Osteocyte (in vitro differentiated cells): ENCODE measurements at places on chromosomes 2 and 18.

DNA sequence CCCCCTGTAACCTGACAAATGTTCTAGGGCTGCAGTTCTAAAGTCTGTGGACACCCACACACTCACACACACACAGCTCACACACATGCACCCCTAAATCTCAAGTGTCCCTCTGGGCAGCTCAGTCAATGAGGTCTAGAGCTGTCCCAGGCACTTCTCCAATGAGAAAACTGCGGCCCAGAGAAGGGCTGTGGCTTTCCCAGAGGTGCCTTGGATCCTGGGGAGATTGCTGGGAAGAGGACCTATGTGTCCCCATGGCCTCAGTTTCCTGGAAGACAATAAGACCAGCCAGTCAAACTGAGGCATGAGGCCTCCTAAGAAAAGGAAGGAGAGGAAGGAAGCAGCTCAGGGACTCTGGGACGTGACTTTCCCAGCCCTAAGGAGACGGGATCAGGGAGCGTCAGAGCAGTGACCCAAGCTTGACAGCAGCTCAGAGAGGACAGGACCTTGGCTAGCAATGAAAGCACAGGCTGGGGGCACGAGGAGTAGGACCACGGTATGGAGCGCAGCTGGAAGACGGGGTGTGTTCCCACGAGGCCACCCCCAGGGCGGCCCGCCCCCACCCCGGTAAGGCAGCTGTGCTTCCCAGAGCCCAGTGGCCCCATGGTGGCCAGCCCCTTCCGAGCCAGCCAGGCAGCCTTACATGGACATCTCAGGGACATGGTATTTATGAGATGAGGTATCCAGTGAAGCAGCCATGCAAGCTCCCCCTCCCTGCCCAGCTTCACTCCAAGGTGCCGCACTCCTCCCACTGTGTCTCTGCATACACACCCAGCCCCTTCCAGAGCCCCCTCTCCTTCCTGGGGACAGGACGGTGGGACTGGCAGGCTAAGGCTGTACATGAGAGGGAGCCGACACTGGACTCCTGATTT, 46.0 kb downstream of the TNS1 start:
- H3K4me3 ChIP-seq = no peak overlapping the region
- no peak for DNase-seq

GRCh38 chr2:168119515-168120141, 127.8 kb downstream of the STK39 start:
- no peak overlapping the region for H3K4me3 ChIP-seq
- H3K36me3 ChIP-seq = peaks cover 6% of the 10 kb centered on the region
- H3K4me1 ChIP-seq = peaks cover 12% of the 10 kb centered on the region
- no peak overlapping the region for H3K27ac ChIP-seq
- no peaks in the 10 kb centered on the region for H3K27me3 ChIP-seq
- DNase-seq = no peak

- DNase-seq = no peak
- H3K36me3 ChIP-seq = peaks cover 4% of the 10 kb centered on the region
- no peak overlapping the region for H3K27ac ChIP-seq
- no peaks in the 10 kb centered on the region for H3K27me3 ChIP-seq
These were observed 457.1 kb downstream of the PARD3B start for GRCh38 chr2:205002390-205002789.

- peaks cover 2% of the 10 kb centered on the region for H3K36me3 ChIP-seq
- no peak overlapping the region for H3K4me3 ChIP-seq
- peak; percentile 25 for DNase-seq
- H3K27me3 ChIP-seq = peaks cover 55% of the 10 kb centered on the region
- no peak overlapping the region for H3K27ac ChIP-seq
These were observed 12.3 kb downstream of the AQP12B start for GRCh38 chr2:240670402-240670801.

GRCh38 chr18:54926593-54927325, 32.5 kb downstream of the CCDC68 start:
- H3K27me3 ChIP-seq = peaks cover 3% of the 10 kb centered on the region
- H3K27ac ChIP-seq = no peak overlapping the region
- H3K36me3 ChIP-seq = no peaks in the 10 kb centered on the region
- DNase-seq = no peak
- H3K4me1 ChIP-seq = no peaks in the 10 kb centered on the region

DNA sequence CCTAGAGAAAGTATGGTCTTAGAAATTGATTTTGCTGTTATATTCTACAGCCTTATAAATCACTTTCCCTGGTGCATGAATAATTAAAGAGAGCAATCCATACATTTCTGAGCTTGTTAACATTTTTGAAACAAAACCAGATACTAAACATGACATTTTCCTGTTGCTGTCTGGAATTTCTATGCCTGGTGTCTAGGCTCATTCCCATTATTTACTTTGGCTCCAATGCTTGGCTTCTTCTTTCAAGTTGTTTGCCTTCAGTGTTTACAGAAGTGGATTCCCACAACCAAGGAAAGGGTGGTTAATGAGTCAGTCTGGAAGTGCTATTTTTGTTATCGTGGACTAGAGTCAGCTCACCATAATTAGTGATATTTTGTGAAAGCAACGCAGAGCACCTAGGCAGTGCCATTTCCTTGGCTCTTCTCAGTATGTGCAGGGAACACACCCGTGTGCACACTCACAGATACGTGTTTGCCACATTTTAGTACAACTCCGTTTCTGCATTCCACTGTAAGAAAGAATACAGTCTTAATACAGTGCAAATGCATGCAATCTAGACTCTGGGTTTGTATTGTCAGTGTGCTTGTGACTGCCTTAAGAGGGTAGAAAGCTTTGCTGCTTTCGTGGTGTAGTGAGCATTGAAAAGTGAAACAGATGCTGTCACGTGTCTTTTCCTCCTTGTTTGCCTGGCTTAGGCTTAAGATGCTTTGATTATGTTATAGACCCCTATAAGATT, 185.0 kb upstream of the RASGRP3 start:
- H3K36me3 ChIP-seq = peaks cover 24% of the 10 kb centered on the region
- peak overlapping the region; percentile 66 for H3K4me3 ChIP-seq
- H3K27me3 ChIP-seq = no peaks in the 10 kb centered on the region

DNA sequence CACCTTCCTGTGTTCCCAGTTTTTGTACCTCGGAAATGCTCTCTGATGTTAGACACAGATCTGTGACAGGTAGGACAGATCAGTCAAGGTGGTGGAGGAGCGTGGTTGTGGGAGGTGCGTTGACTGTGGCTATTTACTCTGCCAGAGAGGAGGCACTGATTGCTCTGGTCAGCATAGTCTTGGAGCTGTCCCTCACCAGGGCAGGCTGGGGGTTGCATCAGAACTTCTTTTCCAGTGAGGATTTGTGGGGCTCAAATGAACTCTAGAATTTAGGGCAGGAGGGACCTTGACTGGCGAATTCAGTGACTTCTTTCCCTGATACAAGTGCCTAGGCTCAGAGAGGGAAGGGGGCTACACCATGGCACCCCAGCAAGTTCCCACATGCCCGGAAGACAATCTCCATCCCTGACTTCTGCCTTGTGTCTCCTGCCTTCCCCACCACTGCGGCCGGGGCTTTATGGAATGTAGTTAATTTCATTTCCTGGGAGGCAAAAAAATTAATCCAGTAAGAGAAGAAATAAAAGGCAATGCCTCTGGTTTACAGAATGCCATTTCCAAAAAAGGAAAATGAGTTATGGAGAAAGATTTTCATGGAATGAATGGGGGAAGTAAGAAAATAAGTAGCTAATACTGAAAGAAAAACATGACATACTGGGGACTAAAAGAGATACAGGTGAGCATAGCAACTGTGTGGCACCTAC, 26.1 kb downstream of the NIFK start:
- H3K4me1 ChIP-seq = peaks cover 9% of the 10 kb centered on the region
- DNase-seq = no peak
- H3K27ac ChIP-seq = peak overlapping the region; percentile 25
- no peaks in the 10 kb centered on the region for H3K36me3 ChIP-seq

DNA sequence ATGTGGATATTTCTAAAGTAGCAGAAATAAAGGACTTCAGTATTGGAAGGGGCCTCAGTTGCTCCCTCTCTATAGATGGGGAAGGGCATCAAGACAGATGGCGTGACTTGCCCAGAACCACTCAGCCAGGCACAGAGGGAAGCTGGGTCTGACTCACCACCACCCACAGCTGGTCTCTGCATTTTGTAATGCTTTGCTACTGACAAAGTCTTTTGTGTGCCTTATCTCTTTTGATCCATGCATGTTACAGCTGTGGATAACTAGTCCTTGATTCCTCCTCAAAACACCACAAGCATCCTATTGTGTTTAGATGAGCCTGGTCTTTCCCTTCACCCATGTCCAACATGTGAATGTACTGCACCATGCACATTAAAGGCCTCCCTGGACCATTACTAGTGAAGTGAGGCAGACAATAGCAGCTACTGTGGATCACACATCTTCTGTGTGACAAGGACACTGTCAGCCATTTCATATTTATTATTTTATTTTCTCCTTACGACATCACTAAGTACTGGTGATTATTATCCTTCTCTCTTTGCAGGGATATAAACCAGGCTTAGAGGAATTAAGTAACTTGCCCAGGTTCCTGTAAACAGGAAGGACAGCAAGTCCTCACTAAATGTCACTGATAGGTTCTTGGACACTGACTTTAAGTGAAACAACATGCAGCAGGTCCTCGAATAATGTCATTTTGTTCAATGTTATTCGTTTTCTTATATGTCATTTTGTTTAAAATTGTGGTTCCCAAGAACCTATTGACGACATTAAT, 29.6 kb upstream of the IL37 start:
- H3K27me3 ChIP-seq = no peaks in the 10 kb centered on the region
- no peak overlapping the region for H3K4me3 ChIP-seq
- H3K36me3 ChIP-seq = no peaks in the 10 kb centered on the region
- H3K4me1 ChIP-seq = peaks cover 18% of the 10 kb centered on the region

GRCh38 chr2:122660786-122661634, 905.6 kb downstream of the TSN start:
- no peak overlapping the region for H3K4me3 ChIP-seq
- H3K27me3 ChIP-seq = peaks cover 66% of the 10 kb centered on the region
- DNase-seq = no peak
- H3K36me3 ChIP-seq = no peaks in the 10 kb centered on the region
- H3K27ac ChIP-seq = no peak overlapping the region

- no peaks in the 10 kb centered on the region for H3K27me3 ChIP-seq
- DNase-seq = no peak
- H3K36me3 ChIP-seq = peaks cover 25% of the 10 kb centered on the region
- no peak overlapping the region for H3K4me3 ChIP-seq
- H3K4me1 ChIP-seq = peaks cover 10% of the 10 kb centered on the region
These were observed 26.5 kb downstream of the SLC16A14 start for GRCh38 chr2:230042195-230042594.

GRCh38 chr18:10410472-10411308, 43.7 kb upstream of the APCDD1 start:
- peaks cover 3% of the 10 kb centered on the region for H3K36me3 ChIP-seq
- peaks cover 10% of the 10 kb centered on the region for H3K4me1 ChIP-seq
- peaks cover 17% of the 10 kb centered on the region for H3K27me3 ChIP-seq
- no peak for DNase-seq
- H3K27ac ChIP-seq = no peak overlapping the region

DNA sequence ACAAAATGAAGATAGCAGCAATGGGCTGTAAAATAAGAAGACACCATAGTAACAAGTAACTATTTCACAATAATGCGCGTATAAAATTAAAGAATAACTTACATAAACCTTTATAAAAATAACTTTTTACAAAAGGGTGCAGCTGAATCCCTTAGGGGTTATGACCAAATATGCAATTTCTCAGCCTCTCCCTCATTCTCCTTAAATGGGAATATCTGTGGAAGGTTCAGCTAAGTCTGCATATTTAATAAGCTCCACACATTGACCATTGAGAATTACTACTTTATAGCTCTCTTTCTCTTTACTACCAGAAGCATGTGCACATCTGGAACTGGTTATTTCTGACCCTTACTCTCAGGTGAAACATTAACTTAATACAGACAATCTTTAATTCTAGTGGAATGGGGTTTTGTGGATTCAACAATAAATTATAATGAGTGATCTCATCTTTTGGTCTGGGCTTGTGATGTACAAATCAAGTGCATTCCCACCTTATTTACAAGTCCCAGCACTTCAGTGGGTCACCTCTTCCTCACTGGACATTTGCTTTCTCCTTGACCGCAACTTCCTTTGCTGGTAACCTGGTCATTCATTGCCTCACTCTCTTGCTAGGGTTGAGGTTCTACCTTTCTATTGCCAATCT, 15.7 kb downstream of the ARHGAP15 start:
- peaks cover 7% of the 10 kb centered on the region for H3K4me1 ChIP-seq
- DNase-seq = no peak
- H3K27me3 ChIP-seq = peaks cover 44% of the 10 kb centered on the region
- H3K4me3 ChIP-seq = no peak overlapping the region
- no peak overlapping the region for H3K27ac ChIP-seq
- H3K36me3 ChIP-seq = no peaks in the 10 kb centered on the region

GRCh38 chr2:12847694-12848575, 131.2 kb downstream of the TRIB2 start:
- H3K36me3 ChIP-seq = no peaks in the 10 kb centered on the region
- H3K27ac ChIP-seq = no peak overlapping the region
- H3K27me3 ChIP-seq = no peaks in the 10 kb centered on the region
- H3K4me1 ChIP-seq = no peaks in the 10 kb centered on the region
- H3K4me3 ChIP-seq = no peak overlapping the region

DNA sequence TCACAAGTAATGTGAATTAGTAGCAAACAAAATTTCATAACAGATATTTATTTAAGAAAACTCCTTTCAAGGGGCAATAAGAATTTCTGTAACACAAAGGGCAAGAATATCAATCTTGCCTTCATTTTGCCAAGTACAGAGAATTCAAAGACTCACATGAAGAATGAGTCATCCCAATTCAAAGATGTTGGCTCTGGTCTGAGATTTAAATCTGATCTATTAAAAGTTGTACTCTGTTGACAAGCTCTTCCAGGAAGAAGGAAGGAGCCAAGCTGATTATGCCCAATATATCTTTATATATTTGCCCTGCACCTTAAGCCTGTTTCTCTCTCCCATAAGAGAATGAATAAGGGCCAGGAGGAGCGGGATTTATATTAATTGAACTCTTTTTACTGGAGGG, 55.9 kb upstream of the RPE start:
- no peak for DNase-seq
- no peaks in the 10 kb centered on the region for H3K36me3 ChIP-seq
- no peak overlapping the region for H3K4me3 ChIP-seq

- H3K36me3 ChIP-seq = no peaks in the 10 kb centered on the region
- DNase-seq = no peak
- H3K27ac ChIP-seq = no peak overlapping the region
- no peak overlapping the region for H3K4me3 ChIP-seq
- no peaks in the 10 kb centered on the region for H3K4me1 ChIP-seq
- H3K27me3 ChIP-seq = peaks cover 11% of the 10 kb centered on the region
These were observed 787.9 kb upstream of the FANCL start for GRCh38 chr2:59029058-59029457.
